ENCODE measurements at places on chromosomes 7 and 10. TPM values are rescaled to one million over a fixed set of nuclear protein-coding genes. Genes with fewer than 3 reads are reported as not detected.

The RASA4B gene
- total RNA-seq: 1.4 TPM

The STK31 gene
- total RNA-seq: not detected

The EIF5AL1 gene
- 0.12 TPM for total RNA-seq

The BNIP3 gene
- 385 TPM for total RNA-seq

The SEMA3E gene
- 0.29 TPM for total RNA-seq

The ADCK2 gene
- 16.8 TPM for total RNA-seq

The SPDYE1 gene
- total RNA-seq: not detected

The FGFBP3 gene
- total RNA-seq: 0.12 TPM

The ZNF117 gene
- total RNA-seq: 3.7 TPM

The AOAH gene
- total RNA-seq: not detected

The NEUROD6 gene
- total RNA-seq: not detected

The AGAP9 gene
- total RNA-seq: 3.0 TPM

The CCDC172 gene
- not detected for total RNA-seq

The HYAL4 gene
- total RNA-seq: not detected

The PLAU gene
- total RNA-seq: 188 TPM

The CALHM3 gene
- 6.8 TPM for total RNA-seq

The TTYH3 gene
- 20.5 TPM for total RNA-seq

The LEP gene
- not detected for total RNA-seq

The CALN1 gene
- not detected for total RNA-seq

The CLDN4 gene
- total RNA-seq: 1.2 TPM

The OR6V1 gene
- total RNA-seq: not detected

The VGF gene
- 0.59 TPM for total RNA-seq

The NUDT13 gene
- total RNA-seq: 3.6 TPM

The TACR2 gene
- total RNA-seq: 0.36 TPM

The CPEB3 gene
- total RNA-seq: 0.72 TPM

The SDK1 gene
- total RNA-seq: 0.68 TPM

The ADAM12 gene
- 34.8 TPM for total RNA-seq

The MLXIPL gene
- total RNA-seq: not detected
